Prostate gland (tissue), 2 donors: ENCODE measurements at places on chromosomes 4 and X. TPM values are rescaled to one million over a fixed set of nuclear protein-coding genes. Genes with fewer than 3 reads are reported as not detected.

The YY2 gene
- 13.7 TPM for total RNA-seq

The SERPINA7 gene
- not detected for total RNA-seq

DNA sequence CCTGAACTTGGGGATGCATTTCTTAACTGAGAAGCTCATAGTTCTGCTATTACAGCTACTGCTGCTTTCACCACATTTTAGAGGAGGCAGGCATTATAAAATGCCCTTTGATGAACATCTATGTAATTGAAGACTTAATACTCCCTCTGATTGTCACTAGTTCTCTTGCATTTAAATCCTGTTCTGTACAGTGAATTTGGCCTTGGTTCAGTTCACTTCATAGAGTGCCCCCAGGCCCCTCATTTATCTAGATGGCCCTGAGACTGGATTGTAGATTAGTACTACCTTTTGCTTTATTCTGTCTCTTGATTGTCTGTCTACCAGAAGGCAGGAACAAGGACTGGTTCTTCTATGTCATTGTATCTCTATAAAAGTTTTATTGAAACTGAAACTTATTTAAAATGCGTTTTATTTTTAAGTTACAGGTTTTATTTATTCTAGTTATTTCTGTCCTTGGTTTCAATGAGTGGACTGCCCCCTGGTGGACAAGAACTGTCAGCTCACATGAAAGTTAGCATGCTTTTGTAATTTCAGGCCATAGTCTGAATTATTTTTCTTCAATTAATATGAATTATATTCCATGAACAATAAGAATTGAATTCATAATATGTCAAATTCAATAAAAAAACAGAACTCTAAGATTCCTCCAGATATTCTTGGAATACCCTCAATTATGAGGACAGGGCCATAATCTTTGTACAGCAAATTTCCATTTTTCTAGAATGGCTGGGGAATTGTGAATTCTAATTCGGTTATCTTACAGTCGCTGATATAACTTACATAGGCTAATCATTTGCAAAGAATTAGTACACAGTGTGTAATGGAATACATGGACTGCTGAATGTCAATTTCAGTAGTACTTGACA lies 47.2 kb upstream of the TMEM33 start:
- DNase-seq = no peak
- no peaks in the 10 kb centered on the region for H3K4me1 ChIP-seq
- H3K27ac ChIP-seq = no peak overlapping the region
- no peaks in the 10 kb centered on the region for H3K36me3 ChIP-seq
- no peaks in the 10 kb centered on the region for H3K27me3 ChIP-seq

GRCh38 chrX:20116087-20116576 lies 575 bp downstream of the MAP7D2 start:
- H3K4me3 ChIP-seq = no peak overlapping the region
- DNase-seq = no peak
- no peak overlapping the region for H3K27ac ChIP-seq
- no peaks in the 10 kb centered on the region for H3K27me3 ChIP-seq
- H3K4me1 ChIP-seq = no peaks in the 10 kb centered on the region

The SLC26A1 gene
- 0.27 TPM for total RNA-seq

The NXF2 gene
- total RNA-seq = 8.7 TPM

- no peak overlapping the region for H3K27ac ChIP-seq
- H3K36me3 ChIP-seq = no peaks in the 10 kb centered on the region
- H3K4me1 ChIP-seq = no peaks in the 10 kb centered on the region
- no peaks in the 10 kb centered on the region for H3K27me3 ChIP-seq
- H3K4me3 ChIP-seq = no peak overlapping the region
Measured at GRCh38 chr4:118948545-118949144, 60.0 kb downstream of the SYNPO2 start.

DNA sequence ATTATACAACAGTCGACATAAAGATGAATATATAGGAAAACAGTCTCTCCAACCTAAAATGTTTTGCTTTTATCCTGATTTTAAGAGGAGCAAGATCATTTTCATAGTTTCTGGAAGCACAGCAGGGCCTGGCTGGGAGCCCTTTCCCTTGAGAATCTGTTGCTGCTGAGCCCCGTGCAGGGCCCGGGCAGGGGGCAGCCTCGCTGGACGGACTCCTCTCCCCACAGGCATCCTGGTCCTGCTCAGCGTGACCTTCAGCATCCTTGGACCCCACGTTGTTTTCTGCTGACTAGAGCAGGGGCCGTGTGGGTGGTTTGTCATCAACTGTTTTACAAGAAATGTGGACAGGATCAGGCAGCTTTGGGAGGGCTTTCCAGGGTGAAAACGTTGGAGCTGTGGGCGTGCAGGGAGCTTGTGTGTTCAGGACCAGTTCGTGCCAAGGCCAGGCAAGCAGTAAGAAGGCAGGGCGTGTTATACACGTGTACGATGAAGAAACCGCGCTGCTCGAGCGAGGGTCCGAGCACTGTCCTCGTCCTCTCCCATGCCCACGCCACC lies 25.0 kb downstream of the CPZ start:
- H3K27ac ChIP-seq = no peak overlapping the region
- no peaks in the 10 kb centered on the region for H3K4me1 ChIP-seq
- no peak overlapping the region for H3K4me3 ChIP-seq
- DNase-seq = no peak
- no peaks in the 10 kb centered on the region for H3K27me3 ChIP-seq

DNA sequence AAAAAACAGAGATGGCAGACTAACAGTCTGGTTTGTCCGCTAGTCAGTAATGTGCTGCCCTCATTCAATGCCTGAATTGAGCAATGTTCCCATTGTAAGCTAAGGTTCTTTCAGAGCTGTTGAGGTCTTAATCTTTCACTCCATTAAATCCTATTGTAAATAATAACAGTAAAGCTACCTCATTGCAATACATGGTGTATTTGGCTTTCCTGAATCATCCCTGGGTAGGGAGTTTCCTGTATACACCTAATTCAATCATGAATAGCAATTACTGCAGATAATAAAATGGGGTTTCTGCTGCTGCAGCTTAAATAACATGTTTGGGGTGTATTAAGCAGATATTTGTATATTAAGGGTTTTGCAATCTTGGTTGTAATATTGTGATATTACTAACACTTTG lies 1100.2 kb upstream of the INTU start:
- H3K36me3 ChIP-seq = no peaks in the 10 kb centered on the region
- H3K4me3 ChIP-seq = no peak overlapping the region
- H3K27me3 ChIP-seq = no peaks in the 10 kb centered on the region
- no peak for DNase-seq
- H3K27ac ChIP-seq = no peak overlapping the region
